ENCODE measurements at places on chromosomes 2 and 18.

DNA sequence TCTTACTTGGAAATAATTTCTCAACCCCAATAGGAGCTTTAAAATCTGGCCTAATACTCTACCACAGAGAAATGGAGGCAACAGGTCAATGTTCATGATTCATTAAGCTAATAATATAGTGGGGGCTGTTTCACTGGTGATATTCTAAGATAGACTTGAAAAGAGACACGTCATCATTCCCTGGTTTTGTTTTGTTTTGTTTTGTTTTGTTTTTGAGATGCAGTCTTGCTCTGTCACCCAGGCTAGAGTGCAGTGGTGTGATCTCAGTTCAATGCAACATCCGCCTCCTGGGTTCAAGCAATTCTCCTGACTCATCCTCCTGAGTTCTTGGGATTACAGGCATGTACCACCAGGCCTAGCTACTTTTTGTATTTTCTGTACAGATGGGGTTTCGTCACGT, 37.5 kb upstream of the SOS1 start:
- no peak for DNase-seq

DNA sequence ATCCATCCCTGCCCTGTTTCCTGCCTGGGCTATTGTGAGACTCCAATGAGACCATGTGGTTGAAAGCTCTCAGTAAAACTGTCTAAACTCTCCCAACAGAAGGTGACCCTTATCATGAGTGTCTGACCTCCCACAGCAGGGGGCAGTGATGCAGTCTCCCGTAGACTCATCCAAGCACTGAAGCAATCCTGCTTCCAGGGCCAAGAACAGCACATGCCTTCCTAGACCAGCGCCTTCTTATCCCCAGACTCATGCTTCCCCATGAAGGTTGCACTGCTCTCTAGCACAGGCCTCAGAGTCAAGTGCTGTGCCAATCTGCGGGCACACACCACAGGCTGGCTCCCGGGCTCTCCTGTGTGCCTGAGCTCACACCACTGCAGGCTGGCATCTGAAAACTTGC, 112.3 kb downstream of the TNS1 start:
- no peak for DNase-seq

DNA sequence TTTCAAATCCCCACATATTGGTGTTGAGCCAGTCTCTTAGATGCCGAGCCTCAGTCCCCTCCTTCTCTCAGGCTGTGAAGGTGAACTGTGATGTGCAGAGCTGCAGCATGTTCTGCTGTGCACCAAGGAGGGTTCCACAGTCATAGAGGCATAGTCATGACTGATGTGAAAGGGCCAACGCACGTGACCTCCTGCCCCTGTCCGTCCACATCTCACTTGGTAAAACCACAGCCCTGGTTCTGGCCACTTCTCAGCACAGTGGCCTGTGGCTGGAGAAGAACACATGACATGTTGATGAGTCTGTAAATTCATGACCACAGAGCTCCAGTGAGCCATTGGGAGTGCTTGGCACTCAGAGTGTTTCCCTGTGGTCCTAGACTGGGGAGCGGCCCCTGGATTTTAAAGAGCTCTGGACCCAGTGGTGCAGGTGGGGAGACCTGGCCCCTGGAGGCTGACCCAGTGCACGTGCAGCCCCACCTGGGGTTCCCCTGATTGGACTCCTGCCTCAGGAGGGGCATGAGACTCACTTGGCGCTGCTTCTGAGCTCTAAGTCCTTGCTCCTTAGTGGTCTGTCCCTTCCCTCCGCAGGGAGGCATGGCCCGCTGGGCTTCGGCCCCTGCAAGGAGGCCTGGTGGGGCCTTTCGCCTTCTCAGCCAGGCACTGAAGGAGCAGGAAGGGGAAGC, 25.3 kb downstream of the INPP4A start:
- DNase-seq: no peak

GRCh38 chr18:57243624-57244179, 96.8 kb downstream of the BOD1L2 start:
- no peak for DNase-seq

- DNase-seq: no peak
These were observed 219.3 kb upstream of the APCDD1 start for GRCh38 chr18:10234912-10235660.

- no peak for DNase-seq
These were observed 194.5 kb upstream of the LRRTM1 start for GRCh38 chr2:80499095-80499494.

- DNase-seq: no peak
These were observed 5.2 kb upstream of the TPO start for GRCh38 chr2:1407950-1408675.

- peak; percentile 76 for DNase-seq
These were observed 55.9 kb upstream of the GORASP2 start for GRCh38 chr2:170873035-170873692.

DNA sequence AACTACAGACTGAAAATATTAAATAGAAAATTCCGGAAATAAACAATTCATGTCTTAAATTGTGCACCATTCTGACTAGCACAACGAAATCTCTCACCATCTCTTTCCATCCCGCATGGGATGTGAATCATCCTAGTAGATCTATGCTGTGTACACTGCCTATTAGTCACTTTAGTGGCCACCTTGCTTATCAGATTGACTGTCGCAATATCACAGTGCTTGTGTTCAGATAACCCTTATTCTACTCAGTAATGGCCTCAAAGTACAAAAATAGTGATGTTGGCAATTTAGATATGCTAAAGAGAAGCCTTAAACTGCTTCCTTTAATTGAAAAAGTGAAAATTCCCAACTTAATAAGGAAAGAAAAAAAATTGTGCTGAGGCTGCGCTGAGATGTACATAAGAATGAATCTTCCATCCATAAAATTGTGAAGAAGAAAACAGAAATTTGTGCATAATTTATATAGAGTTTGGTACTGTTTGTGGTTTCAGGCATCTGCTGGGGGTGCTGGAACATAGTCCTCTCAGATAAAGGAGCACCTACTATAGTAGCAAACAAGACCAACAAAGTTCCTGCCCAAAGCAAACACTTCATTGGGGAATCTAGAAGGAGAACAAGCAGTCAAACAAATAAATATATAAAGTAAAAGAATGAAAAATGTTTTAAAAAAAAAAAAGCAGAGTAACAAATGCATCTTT, 12.0 kb downstream of the PSMD1 start:
- DNase-seq: no peak

Measured in CD4-positive, alpha-beta T cell treated with Interleukin-17A for 1 hour (primary cell).